ENCODE measurements at places on chromosomes 6 and 20. TPM values are rescaled to one million over a fixed set of nuclear protein-coding genes. Genes with fewer than 3 reads are reported as not detected.
A peak's percentile ranks its signal among the peaks of the same experiment; 100 is the strongest.

The CTCFL gene
- polyA plus RNA-seq, result not detected

The OXT gene
- not detected for polyA plus RNA-seq

The NUP43 gene
- polyA plus RNA-seq, result 14.2 TPM

DNA sequence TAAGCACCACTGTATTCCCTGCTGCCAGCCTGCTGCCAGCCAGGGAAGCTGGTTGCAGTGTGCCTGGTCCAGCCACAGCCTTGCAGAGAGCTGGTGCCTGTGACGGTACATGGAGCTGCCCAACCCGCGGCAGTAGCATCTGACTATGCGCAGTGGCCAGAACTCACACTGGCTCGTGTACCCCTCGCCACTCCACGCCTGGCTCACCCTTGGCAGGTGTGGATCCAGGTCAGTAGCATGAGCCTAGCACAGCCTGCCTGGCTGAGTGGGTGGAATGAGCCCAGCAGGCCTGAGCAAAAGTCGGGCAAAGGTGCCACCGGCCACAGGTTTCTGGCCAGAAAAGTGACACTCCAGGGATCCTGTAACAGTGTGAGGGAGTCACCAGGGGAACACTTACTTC, 361.7 kb upstream of the MAP3K7 start:
- no peak for DNase-seq
- H3K4me1 ChIP-seq, result no peaks in the 10 kb centered on the region

DNA sequence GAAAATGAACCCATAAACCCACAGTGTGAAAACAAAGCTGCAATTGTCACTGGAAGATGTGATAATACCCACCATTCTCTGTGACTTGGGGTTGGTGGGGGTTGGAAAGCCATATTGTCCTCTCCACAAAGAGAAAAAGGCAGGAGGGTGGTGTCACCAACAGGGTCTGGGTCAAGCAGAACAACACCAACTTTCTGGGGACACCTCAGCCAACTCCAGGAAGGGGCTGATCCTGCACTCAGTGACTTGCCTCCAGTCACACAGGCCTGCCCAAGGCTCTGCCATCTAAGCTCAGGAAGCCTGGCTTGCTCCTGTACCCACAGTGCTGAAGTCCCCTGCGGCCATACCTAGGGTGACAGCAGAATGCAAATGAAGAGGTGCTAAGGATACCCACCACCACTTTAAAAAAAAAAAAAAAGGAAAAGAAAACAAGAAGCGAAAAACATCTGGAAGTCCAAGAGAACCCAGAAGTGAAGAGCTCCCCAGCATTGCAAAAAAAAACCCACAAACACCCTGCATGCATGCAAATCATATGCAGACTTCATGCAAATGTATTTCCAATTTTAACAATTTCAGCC, 110.6 kb downstream of the PREX1 start:
- H3K4me3 ChIP-seq, result no peak overlapping the region
- DNase-seq, result peak; percentile 61
- no peaks in the 10 kb centered on the region for H3K27me3 ChIP-seq
- peak overlapping the region; percentile 61 for H3K27ac ChIP-seq

- H3K4me3 ChIP-seq, result no peak overlapping the region
- peaks cover 4% of the 10 kb centered on the region for H3K27me3 ChIP-seq
- H3K36me3 ChIP-seq, result no peaks in the 10 kb centered on the region
- no peaks in the 10 kb centered on the region for H3K4me1 ChIP-seq
Observed at GRCh38 chr6:72421387-72421786, 200.5 kb upstream of the KCNQ5 start.

Data from B cell (primary cell).